BE2C (cell line): ENCODE measurements at places on chromosomes 4 and X.
A peak's percentile ranks its signal among the peaks of the same experiment; 100 is the strongest.

DNA sequence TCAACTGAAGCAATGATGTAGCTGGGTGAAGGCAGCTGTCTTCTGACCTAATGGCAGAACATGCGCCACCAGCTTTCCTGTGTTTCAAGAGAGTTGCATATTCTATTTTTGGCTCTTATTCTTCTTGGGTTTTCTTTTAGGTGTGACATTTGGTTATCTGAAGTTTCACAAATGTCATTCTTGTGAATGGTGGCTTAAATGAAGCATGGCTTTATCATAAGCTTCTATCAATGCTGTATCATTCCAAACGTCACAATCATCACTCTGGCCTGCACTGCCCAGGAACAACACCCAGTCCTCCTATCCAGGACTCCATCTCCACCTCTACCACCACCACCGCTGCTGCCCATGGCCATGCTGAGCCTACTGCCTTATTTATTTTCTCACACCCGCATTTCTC, 69.7 kb upstream of the WWC2 start:
- DNase-seq: no peak

DNA sequence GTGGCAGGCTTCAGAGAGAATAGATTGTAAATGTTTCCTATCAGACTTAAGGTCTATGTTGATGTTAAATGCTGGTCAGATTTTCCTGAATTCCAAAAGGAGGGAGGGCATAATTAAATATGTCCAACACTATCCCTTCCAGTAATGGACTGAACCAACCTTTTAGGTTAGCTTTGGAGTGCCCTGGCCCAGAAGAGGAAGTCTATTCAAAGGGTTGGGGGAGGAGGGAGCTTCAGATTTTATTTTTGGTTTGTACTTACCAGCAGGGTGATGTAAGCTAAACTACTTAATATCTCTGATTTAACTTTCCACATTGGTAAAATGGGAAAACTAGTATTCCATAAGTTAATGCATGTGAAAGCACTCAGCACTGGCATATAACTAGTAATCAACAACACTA, 91.1 kb downstream of the RBM46 start:
- DNase-seq: no peak

- DNase-seq: no peak
Measured at GRCh38 chr4:127049526-127049925, 583.2 kb upstream of the INTU start.

DNA sequence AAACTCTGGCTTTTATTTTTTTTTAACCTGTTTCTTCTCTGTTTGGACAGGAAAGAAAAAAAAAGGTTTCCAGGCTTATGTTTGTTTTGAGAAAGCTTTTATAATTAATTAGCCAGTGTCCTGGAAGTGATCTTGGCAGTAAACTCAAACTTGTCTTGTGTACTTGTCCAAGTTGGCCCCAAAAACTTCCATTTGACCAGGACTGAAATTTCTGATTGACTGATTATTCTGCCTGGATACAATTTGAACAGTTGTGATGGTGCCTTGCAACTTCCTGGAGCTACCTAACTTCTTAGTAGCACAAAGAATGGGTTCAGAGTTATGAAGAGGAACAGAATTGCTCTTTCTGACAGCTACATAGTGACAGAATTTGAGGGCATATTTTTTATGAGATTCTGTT, 62.0 kb downstream of the SLC4A4 start:
- no peak for DNase-seq

GRCh38 chrX:151478058-151478457, 81.1 kb downstream of the VMA21 start:
- peak; percentile 6 for DNase-seq

- DNase-seq: no peak
Measured at GRCh38 chr4:120065974-120066516, 603 bp downstream of the MAD2L1 start.

GRCh38 chr4:87953826-87954225, 21.7 kb upstream of the SPP1 start:
- no peak for DNase-seq

DNA sequence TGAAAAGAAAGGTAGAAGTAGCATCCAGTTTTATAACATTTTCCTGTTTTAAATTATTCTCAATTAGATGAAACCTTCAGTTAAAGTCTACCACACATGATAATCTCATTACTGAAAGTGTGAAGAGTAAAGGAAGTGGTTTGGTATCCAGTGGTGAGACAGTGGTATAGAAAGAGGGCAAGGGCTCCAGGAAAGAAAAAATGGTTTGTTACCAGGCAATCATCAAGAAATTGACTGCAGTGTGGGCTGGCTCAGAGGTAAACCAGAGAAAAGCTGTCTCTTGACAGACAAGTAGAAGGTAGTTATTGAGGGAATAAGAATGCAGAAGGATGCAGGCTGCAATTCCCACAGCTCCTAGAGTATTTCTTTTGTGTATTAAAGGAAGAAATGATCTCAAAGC, 406.2 kb downstream of the TLL1 start:
- DNase-seq: no peak
